Skin of body (tissue), 3 donors: ENCODE measurements at places on chromosomes 6 and 20. TPM values are rescaled to one million over a fixed set of nuclear protein-coding genes. Genes with fewer than 3 reads are reported as not detected.

The CAP2 gene
- 10.2 TPM for total RNA-seq

The RFX6 gene
- total RNA-seq = not detected

The C6orf15 gene
- total RNA-seq = 4.7 TPM

The CD24 gene
- 97.1 TPM for total RNA-seq

The PAX1 gene
- 1.2 TPM for total RNA-seq

The SOBP gene
- 5.9 TPM for total RNA-seq

The WFDC5 gene
- 5.2 TPM for total RNA-seq

The ZNF341 gene
- total RNA-seq = 1.5 TPM

The CFAP61 gene
- 0.20 TPM for total RNA-seq

The HCRTR2 gene
- not detected for total RNA-seq
